ENCODE measurements at places on chromosomes 3 and 15.
A peak's percentile ranks its signal among the peaks of the same experiment; 100 is the strongest.

GRCh38 chr15:100572362-100572983 is 29.5 kb downstream of the LINS1 start:
- DNase-seq, result peak; percentile 13

- DNase-seq, result no peak
Measured at GRCh38 chr3:150545419-150546225, 674 bp downstream of the SERP1 start.

DNA sequence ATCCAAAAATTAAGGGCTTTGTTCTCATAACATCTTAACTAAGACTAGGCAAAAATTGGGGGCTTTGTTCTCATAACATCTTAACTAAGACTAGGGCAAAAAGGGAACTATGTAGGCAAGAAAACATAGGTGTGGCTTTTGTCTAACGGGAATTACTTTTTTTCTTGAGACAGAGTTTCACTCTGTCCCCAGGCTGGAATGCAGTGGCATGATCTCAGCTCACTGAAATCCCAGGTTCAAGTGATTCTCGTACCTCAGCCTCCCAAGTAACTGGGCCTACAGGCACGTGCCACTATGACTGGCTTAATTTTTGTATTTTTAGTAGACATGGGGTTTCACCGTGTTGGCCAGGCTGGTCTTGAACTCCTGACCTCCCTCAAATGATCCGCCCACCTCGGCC is 49.8 kb upstream of the CSPG5 start:
- no peak for DNase-seq

- DNase-seq, result no peak
Measured at GRCh38 chr3:197736010-197736490, 654 bp downstream of the RUBCN start.

DNA sequence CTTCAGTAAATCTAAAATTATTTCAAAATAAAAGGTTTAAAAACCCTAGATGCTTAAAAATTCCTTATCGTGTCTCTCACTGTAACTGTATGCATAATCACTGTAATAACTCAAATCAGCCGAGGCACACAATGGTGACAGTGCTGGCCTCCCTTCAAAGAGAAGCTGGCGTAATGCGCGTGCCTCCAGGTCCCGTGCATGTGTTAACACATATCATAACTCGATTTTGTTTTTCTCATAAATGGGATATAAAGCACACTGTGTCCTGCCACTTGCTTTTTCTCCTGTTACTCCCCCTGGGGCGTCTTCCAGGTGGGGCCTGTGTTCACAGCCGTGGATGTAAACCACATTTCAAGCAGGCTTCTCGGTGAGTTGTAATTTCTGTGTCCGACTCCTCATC is 56.0 kb downstream of the TPRA1 start:
- DNase-seq, result no peak

GRCh38 chr3:141081141-141081795 is 30.1 kb downstream of the SPSB4 start:
- DNase-seq, result no peak

DNA sequence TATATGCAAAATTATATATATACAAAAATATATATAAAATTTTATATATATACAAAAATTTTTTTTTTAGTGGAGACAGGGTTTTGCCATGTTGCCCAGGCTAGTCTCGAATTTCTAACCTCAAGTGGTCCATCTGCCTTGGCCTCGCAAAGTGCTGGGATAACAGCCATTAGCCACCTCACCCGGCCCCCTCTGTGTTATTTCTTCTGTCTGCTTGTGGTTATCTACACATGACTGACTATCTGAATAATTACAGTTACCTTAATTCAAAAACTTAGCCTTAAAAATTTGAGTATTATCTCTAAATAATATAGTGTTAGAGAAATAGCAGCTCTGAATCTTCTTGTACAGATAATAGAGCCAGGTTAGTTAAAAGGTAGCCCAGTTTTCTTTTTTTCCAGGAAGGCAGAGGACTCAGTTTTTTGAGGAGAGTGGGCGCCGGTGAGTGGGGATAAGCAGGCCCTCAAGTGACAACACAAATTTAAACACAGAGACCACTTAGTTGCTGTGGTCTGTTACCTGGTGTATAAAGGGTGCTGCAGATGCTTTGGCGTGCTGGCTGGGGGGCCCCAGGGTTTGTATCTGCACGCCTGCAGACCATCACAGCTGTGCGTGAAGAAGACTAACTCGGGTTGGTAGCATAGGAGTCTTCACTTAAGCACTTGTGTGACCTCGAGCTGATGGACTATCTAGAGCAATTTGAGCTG is 83.7 kb downstream of the TRAK1 start:
- no peak for DNase-seq

DNA sequence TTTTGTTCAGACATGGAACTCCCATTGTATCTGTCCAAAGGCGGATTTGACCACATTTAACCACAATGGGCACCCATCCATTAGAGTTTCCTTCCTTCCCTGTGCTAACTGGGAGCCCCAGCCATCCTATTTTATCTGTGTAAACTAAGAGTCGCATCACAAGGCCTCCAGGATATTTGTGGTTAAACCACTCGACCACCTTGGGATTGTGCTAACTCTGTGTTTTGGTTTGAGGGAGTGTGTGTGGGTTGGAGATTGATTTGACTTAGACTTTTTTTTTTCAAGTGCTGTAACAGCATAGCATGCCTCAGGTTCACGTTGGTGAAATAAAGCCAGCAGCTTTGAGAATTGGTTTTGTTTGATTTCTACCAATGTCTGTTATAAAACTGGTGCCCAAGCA is 100.4 kb upstream of the TP63 start:
- no peak for DNase-seq

- DNase-seq, result no peak
Measured at GRCh38 chr3:11240496-11240895, 31.7 kb upstream of the ATG7 start.

DNA sequence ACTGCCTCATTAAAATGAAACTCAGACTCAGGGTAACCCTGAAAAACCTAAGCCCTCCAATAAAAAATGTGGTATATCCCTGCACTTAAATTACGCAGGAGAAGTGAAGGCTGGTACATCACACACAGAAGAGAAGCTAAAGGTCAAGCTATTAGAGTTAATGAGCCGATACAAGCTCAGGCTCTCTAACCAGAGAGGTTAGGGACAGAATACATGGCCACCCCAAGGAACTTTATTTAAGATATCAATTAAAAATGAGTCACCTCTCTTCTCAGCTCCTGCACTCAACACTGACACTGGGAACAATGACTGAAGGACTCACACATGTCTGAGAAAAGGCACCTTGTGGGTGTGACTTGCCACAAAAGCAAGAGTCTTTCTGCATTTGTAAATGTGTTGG is 800.6 kb upstream of the CFAP20DC start:
- no peak for DNase-seq

GRCh38 chr3:58120075-58120812 is 90.5 kb downstream of the DNASE1L3 start:
- no peak for DNase-seq

DNA sequence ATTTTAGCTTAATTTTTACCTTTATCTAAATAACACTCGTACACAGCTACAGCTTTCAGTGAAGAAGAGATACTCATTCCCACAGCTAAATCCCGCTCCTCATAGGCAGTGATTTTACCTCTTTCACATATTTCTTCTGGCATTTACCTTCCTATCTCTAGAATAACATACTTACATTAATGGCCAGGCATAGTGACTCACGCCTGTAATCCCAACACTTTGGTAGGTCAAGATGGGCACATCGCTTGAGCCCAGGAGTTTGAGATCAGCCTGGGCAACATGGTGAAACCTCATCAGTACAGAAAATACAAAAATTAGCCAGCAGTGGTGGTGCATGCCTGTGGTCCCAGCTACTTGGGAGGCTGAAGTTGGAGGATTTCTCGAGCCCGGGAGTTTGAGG is 80.2 kb downstream of the PPARG start:
- no peak for DNase-seq
